ENCODE measurements at places on chromosomes 12 and 14.

DNA sequence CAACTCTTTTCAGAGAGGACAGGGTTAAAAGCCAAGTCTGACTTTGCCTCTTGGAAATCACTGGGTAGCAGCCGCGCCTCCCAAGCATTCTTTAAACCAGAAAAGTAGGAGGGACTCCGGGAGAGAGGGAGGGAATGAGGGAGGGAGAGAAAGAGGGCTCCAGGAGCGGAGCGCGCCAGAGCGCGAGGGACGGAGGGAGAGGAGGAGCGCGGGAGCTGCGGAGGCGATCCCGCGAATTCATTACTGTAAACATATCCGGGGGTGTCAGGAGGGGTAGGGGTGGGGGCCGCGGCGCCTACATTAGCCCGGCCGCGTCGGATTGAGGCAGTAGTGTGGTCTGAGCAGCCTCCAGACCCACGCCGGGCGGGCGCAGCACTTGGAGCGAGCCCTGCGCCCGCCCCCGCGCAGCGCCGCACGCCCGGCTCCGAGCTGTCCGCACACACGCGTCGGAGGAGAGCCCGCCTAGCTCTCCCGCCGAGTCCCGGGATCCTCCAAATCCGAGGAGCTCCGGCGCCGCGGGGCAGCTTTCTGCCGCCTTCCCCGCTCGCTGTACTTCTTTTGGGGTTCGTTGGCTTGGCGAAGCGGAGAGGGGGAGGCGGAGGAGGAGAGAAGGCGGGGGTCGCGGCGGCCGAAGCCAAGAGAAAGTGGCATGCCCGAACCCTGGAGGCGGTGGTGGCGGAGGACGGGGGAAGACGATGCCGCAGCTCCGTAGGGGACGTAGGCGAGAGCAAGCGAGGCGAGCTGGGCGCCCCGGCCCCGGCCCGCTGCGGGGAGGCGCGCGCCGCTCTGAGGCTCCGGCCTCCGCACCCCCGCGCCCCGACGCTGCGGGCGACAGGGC is 3.3 kb downstream of the FLRT2 start:
- DNase-seq, result no peak

- DNase-seq, result no peak
Measured at GRCh38 chr14:43003845-43004244, 1397.2 kb downstream of the LRFN5 start.

DNA sequence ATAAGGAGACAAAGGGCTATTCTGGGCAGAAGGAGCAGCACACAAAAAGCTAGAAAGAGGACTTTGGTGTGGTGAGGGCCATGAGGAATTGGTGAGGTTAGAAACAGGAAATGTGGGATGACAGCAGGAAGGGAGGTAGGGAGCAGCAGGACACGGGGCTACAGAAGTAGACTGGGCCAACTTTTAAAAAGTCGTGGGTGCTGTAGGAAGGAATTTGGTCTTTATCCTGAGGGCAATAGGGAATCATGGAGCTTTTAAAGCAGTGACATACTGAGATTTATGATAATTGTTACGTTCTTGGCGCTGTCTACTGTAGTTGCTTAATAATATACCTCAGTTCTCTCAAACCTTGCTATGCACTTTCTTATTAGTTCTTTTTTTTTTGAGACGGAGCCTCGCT is 8.2 kb upstream of the CHURC1 start:
- DNase-seq, result no peak

DNA sequence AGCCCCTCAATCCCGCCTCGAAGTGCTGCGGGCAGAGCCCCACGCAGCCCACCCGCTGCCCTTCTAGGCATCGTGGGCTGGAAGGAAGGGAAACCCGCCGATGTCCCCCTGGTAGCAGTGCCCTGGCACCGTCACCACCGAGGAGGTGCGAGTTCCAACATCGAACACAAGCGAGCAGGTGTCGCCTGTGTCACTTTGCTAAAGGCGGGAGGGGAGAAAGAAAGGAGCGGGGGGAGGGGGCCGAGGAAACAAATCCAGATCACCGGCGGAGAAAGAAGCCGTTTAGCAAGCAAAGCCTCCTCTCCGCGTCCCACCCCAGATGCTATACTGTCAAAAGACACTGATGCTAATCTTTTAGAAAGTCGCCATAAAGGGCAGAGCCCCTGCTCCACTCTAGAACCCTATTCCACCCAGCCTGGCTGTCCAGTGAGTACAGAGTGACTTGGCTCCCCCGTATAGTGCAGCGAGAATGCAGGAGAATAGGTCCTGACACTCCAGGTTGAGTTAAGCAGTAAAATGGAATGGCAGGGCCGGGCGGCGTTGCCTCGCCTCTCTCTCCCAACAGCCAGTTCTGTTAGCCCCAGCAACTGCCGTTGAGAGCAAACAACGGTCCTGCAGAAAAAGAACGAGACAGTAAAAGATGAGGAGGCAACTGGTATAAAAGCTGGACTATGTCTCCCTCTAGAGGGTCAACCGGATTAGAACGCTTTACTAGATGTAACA is 67.9 kb upstream of the USP15 start:
- peak; percentile 65 for DNase-seq

DNA sequence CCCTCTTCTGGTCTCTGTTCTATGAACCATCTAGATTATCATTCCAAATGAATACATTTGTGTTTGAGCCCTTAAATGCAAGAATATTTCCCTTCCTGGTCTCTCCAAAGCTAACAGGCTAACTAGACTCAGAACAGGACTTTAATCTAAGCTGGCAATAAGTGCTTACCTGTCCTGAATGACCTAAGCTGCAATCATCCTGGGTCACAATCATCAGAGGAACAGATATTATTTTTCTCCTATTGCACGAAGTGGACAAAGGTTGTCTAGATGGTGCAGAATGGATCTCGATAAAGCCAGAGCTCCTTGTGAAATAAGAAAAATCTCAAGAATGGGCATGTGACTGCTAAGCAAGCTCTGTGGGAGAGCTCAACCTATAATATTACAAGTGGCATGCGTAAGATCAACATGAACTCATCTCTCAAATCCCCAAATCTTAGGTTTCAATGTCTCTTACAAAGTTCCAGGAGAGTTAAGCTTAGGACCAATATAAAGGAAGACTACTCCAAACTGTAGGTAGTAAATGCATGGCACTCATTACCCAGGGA is 10.6 kb upstream of the NUMB start:
- DNase-seq, result no peak

DNA sequence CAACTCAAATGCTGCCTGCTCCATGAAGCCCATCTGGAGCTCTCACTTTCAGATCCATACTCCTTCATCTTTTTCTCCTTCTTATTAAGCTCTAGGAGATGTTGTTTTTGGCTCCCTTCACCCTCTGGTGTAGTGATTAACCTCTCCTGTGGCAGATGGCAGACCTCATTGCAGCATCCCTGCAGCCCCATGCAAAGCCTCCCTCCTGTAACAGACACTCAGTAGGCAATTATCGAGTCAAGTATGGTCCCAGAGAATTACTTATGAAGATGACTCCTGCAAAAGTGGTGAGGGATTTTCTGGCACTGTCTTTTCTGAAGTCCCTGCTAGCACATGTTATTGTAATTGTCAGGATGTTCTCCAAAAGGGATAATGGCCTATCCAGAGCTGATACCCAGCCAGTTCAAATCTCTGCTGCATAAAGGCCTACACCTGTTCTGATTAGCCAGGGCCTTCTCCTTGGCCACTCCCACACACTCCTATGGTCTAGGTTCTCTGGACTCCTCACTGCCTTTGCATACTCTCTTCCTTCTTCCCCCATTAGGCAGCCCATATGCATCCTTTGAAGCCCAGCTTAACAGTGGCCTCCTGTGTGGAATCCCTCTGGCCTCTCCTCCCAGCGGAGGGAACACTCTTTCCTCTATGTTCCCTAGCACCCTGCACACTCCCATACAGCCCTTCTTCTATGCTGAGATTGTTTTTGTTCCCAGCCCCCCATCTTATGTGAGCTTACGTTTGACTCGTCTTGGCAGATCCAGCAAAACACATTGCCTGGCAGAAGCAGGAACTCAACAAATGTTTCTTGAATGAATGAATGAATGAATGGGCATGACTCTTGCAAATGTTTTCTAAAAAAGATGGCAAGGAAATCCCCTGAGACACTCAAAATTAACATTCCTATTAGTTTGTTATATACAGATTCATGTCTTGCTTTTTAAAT is 43.9 kb upstream of the MDM1 start:
- no peak for DNase-seq

- no peak for DNase-seq
Measured at GRCh38 chr12:114430306-114430705, 24.4 kb upstream of the TBX5 start.

- DNase-seq, result no peak
Measured at GRCh38 chr12:112330706-112331105, 51.5 kb downstream of the HECTD4 start.

DNA sequence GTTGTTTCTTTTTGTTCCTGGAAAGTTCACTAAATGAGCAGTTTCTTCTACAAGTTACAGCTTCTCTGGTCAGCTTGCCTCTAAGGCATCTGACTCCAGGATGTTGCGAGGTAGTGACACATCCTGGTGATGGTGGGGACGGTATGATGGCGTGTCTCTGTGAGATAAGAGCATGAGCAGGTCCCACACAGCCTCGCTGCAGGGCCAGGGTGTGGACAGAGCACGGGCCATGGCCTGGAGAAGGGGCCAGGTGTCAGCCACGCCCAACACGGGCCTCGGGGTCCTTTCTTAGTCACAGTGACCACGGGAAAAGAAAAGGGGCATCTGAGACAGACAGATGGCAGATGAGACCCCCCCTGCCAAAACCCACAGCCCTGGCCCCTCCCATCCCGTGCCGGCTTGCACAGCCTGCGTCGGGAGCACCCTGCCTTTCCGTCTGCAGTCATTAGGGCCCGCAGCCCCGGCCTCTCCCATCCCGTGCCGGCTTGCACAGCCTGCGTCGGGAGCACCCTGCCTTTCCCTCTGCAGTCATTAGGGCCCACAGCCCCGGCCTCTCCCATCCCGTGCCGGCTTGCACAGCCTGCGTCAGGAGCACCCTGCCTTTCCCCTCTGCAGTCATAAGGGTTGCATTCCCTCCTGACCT is 79.3 kb upstream of the DYNC1H1 start:
- no peak for DNase-seq

DNA sequence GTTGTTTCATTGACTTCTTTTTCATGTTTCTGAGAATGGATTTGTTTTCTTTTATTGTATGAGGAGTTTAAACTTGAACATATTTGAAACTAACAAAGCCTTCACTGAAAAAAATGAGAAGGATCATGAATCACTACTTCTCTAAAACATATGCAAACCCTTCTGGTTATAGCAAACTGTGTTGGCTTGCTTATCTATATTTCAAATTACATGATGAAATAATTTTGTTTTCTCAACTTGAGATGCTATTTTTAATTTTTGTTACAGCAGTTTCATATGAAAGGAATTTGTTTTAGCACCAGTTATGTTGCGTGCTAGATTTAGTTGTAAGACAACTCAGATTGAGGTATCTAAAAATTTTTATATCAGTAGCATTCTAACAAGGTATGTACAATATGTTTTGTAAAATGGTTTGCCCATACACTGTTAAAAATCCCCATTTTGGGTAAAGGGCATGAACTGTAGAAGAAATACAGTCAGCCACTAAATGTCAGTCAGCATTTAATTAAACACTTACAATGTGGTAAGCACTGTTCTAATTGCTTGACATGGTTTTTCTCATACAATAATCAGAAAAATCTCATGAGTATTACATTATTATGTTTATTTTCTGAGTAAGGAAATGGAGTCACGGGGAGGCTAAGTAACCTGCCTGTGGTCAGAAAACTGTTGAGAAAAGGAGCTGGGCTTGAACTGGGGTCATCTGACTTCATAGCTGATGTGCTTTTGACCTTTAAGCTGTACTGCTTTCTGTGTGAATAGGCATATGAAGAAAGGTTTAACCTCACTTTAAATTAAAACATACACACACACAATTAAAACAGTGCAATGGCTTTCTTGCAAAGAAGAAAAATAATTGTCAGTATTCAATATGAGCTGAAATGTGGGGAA is 105.7 kb downstream of the PLEKHA5 start:
- DNase-seq, result no peak

DNA sequence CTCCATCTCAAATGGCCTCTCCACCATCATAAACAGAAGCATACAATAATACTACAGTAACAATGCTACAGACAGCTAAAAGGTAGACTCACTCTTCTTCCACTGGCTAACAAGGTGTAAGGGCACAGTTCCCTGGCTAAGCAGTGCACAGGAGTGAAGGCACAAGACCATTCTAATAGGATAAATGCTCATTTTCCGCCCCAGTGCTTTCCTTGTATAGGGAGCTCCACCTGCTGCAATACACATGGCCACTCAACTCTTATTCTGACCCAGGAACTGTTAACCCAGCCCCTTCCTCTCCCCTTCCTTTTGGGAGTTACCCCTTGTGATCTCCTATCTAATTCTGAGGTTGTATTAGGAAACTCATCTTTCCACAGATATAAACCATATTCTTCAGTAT is 124.6 kb downstream of the KCNK10 start:
- peak; percentile 55 for DNase-seq

DNA sequence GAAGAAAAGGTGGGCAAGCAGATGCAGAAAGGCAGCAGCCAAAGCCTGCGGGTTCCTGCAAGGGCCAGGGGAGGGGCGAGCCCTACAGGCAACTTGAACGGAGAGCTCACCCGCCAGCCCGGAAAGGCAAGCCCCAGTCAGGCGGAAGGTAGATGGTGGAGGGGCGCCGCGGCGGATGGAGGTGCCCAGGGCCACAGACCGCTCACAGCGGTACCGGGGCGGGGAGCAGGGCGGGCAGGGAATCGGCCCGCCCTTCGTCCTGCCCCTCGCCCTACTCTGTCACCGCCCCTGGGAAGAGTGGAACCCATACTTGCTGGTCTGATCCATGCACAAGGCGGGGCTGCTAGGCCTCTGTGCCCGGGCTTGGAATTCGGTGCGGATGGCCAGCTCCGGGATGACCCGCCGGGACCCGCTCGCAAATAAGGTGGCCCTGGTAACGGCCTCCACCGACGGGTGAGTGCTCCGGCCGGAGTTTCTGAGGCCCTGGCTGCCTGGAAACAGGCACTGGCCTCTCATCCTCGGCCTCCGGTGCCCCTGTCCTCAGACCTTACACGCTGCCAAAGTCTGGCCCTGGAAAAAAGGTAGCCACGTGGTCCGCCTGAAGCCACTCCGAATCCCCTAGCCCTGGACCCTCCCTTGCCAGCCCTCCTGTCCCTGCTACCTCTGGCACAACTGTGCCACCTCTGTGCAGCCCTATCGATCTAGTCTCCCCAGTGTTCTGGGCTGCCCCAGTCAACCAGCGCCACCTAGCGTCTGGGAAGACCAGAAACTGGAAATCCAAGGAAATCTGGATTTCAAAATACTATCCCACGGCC is at the start of gene DHRS4:
Gene DHRS4, plus strand, starts transcription at position 307 of the 815 bp plus-strand sequence. Its CDS starts 19 bp downstream, at position 326.
- DNase-seq, result peak; percentile 89

- no peak for DNase-seq
Measured at GRCh38 chr12:119835068-119835467, 42.1 kb downstream of the CIT start.

DNA sequence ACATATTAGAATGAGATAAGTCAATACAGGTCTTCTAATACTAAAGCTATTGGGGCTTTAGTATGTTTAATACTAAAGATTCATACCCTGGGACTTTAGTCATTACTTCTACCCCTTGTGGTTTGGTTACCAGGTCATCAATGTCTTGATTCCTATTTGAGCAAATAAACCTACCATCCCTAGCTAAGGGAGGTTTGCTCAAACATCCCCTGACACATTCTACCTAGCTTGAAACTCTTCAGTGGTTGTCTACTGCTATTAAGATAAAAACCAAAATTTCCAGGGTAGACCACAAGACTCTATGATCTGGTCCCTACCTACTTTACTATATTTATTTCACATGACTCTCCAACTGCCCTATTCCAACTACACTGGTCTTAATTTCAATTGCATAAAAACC is 7.3 kb upstream of the C2CD5 start:
- DNase-seq, result no peak

GRCh38 chr12:108570743-108571608 is 8.6 kb downstream of the ISCU start:
- DNase-seq, result no peak

GRCh38 chr12:111268738-111269572 is 99.9 kb downstream of the PHETA1 start:
- no peak for DNase-seq

GRCh38 chr12:630656-631632 is 32.3 kb downstream of the NINJ2 start:
- no peak for DNase-seq
